Renal pelvis (tissue), 12 donors: ENCODE measurements at places on chromosomes 2 and 18.

DNA sequence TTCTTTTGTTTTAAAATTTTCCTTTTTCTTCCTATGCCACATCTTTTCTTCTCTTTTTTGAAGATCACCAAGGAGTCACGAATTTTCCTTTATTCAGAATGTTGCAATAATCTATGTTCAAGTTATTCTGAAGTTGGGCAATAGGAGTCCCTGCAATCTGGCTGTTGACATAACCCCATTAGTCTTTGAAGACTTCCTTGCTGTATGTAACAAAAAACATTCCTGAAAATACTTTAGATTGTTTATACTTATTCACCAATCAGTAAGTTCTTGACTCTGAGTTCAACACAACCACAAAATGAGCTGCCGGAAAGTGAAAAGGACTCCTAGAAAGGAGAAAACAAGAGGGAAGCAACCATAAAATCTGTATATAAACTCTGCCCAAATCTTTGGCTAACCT lies 62.8 kb downstream of the TMEM237 start:
- DNase-seq = no peak

GRCh38 chr2:208798698-208799097 lies 392.1 kb downstream of the PTH2R start:
- no peak for DNase-seq

GRCh38 chr2:85719609-85720240 lies 25.6 kb downstream of the GNLY start:
- DNase-seq = no peak

- DNase-seq = peak; percentile 51
Measured at GRCh38 chr2:164917296-164917903, 37.9 kb downstream of the SLC38A11 start.

DNA sequence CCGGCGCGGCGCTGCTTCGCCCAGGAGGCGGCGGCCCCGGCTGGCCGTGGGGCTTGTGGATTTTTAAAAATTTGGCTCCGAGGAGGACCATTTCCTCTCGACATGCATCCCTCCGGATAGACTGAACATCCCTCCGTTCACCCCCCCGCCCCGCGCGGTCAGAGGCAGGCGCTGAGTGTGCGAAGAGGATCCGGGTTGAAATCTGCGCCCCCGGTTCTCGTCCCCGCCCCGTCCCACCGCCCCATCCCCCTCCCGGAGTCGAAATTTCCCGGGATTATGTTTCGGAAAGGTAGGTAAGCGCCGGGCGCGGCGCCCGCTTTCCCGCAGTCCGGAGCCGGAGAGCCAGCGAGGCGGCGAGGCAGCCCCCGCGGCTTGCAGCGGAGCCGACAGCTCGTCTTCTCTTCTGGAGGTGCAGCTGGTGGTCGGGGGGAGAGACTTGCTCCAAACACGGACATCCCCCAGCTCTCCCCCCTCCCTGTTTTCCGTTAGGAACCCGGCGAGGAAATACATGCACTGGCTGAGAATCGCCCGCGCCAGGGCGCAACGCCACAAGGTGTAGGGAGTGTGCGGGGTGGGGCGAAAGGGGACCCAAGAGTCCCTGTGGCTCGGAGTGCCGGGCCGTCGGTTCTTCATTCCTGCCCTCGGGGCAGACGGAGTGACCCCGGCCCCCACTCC lies at the start of gene PRKCE:
TSS of gene PRKCE (plus strand) at position 261 of the 675 bp plus-strand sequence.
- no peak for DNase-seq

GRCh38 chr2:170157025-170157684 lies 20.8 kb upstream of the MYO3B start:
- no peak for DNase-seq

DNA sequence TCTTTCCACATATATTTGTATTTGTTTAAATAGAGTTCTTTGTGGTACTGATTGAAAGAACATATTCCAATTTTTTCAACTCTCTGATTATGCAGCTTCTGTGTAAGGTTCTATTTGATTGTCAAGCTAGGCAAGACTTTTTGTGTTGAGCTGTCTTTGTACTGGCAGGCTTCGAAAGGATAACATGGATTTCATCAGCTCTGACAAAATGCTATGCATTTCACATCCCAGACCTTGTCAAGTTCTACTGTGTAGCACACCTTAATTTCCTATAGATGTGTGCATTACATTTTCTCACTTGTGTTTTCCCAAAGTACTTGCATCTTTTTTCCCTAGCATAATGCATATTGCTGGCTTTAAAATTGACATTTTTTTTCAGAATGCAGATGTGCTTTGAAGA lies 555.0 kb upstream of the GYPC start:
- no peak for DNase-seq

DNA sequence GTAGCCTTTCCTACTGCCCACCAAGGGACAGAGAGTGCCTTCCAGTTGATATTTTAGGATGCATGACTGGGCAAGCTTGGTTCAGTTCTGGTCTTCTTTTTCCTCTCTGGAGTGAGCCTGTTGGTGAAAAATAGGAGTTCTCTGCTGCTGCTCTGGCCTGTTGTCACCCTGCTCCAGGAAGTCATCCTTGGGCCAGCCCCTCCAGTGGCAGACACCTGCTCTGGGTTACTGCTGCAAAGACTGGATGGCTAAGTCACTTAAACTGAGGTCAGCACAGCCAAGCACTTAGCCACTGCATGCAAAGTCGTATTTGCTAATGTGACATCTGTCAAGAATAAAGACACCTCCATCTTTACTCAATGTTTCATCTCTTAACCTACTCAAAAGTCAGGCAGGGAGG lies 219.6 kb upstream of the ID2 start:
- DNase-seq = no peak

- no peak for DNase-seq
Measured at GRCh38 chr2:167404627-167405284, 516.5 kb downstream of the XIRP2 start.

GRCh38 chr2:175577368-175577970 lies 396.0 kb upstream of the ATP5MC3 start:
- no peak for DNase-seq

DNA sequence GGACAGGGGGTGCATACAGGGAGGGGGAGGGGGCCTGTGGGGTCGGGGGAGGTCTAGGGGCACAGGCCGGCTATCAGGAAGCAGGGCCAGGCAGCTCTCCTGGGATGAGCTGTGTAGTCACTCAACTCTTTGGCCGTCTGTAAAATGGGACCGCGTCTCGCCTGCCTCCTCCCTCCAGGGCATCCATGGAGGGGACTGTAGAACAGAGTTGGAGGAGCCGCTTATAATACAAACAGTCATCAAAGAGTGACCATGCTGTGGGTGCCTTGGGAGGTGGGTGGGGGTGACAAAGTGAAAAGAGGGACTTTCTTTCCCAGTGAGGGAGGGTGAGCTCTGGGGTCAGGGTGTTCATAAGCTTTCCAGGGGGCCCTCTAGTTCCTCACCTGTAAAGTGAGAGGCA lies 169.6 kb upstream of the HAAO start:
- DNase-seq = no peak

- DNase-seq = no peak
Measured at GRCh38 chr2:156118753-156119416, 213.6 kb downstream of the NR4A2 start.

- no peak for DNase-seq
Measured at GRCh38 chr2:101773137-101773536, 75.6 kb downstream of the MAP4K4 start.

- no peak for DNase-seq
Measured at GRCh38 chr18:49135877-49136276, 185.1 kb upstream of the SMAD7 start.

DNA sequence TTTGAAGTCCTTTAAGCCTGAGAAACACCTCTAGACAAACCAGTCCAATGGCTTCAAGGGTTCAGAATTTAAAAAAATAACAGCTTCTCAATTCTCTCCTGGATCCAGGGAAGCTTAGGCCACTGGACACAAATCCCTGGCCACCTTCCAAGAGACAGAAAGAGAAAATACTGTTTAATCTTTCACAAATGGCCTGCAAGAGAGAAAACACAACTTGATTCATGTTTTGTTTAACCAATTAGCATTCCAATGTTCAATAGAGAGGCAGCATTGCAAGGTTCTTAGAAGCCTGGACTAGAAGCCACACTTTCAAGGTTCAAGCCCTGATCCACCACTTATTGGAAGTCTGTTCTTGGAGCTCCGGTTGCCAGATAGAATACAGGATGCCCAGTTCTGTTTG lies 109.0 kb upstream of the PARD3B start:
- DNase-seq = no peak

- no peak for DNase-seq
Measured at GRCh38 chr2:204127238-204127637, 190.7 kb downstream of the ICOS start.

GRCh38 chr18:27715751-27716150 lies 461.2 kb downstream of the CDH2 start:
- no peak for DNase-seq

DNA sequence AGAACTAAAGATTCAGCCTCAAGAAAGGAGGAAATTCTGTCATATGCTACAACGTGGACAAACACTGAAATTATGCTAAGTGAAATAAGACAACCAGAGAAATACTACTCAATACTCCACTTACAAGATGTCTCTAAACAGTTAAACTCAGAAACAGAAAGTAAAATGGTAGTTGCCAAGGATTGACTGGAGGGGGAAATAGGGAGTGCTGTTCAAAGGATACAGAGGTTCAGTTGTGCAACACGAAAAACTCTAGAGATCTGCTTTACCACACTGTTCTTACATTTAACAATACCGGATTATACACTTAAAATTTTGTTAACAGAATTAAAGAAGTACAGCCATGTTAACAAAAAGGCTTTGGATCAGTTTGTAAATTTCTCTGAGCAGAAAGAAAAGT lies 39.8 kb upstream of the C2orf15 start:
- no peak for DNase-seq
